ENCODE measurements at places on chromosomes 7 and 10.

- DNase-seq = no peak
Measured at GRCh38 chr10:87578842-87579401, 74.2 kb downstream of the MINPP1 start.

GRCh38 chr7:133253519-133253875 lies 619 bp downstream of the EXOC4 start:
- DNase-seq = no peak

- DNase-seq = no peak
Measured at GRCh38 chr7:35738889-35739288, 44.0 kb upstream of the HERPUD2 start.

DNA sequence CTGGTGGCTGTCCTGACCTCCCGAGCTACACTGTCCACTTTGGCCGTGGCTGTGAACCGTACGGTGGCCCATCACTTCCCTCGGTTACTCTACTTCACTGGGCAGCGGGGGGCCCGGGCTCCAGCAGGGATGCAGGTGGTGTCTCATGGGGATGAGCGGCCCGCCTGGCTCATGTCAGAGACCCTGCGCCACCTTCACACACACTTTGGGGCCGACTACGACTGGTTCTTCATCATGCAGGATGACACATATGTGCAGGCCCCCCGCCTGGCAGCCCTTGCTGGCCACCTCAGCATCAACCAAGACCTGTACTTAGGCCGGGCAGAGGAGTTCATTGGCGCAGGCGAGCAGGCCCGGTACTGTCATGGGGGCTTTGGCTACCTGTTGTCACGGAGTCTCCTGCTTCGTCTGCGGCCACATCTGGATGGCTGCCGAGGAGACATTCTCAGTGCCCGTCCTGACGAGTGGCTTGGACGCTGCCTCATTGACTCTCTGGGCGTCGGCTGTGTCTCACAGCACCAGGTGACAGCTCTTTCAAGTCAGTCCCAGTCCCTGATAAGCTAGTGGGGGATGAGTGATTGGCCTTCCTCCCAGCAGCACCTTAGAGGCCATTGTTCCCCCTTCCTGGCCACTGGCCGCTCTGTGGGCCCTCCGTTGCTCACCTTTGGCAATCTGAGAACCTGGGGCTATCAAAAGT lies 3.0 kb downstream of the CHPF2 start:
- no peak for DNase-seq

DNA sequence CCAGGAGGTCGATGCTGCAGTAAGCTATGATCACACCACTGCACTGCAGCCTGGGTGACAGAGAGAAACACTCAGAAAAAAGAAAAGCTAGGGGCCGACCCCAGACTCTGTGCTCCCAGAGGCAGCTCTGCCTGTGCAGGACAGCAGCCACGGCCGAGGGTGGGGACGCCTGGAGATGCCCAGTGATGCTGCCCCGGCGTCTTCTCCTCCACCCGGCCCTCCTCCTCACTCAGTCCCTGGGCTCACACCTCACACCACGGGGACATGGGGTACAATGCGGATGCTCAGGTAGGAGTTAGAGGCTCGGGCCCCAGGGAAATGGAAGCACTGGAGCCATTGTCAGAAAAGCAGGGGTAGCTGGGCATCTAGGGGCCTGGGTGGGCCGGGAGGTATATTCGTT lies 46.3 kb upstream of the ELFN1 start:
- no peak for DNase-seq

DNA sequence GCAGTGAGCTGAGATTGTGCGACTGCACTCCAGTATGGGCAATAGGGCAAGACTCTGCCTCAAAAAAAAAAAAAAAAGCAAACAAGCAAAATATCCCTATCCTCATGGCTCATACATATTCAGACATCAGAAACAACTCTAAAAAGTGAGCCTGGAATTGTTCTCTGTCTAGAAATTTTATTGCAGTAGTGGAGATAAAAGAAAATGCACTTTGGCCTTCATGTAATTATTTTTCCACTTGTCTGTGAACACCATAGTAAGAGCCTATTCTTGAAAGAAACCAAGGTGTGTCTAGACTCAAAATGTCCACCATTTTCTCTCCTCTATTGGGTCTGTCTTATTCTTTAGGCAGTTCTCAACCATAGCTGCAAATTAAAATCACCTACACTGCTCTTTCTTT lies 30.5 kb upstream of the MCU start:
- DNase-seq = no peak

DNA sequence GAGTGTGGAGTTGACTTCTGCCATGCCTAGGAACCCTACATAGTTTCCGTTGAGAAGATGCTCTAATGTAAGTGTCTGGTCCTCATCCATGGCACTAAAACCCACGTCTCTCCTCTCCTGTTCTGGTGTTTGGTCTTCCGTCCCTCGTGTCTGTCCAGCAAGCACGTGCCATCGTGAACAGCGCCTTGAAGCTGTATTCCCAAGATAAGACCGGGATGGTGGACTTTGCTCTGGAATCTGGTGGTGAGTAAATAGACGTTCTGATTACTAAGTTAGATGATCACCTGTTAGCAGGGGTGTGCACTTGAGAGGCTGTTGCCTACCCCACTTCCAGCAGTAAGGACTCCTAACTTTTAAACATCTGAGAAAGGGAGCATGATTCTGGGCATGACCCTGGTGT lies 15.1 kb upstream of the GET4 start:
- DNase-seq = no peak

- no peak for DNase-seq
Measured at GRCh38 chr7:156220078-156220605, 407.9 kb upstream of the SHH start.

- no peak for DNase-seq
Measured at GRCh38 chr10:93468461-93469213, 13.5 kb downstream of the MYOF start.

- DNase-seq = no peak
Measured at GRCh38 chr7:106116161-106116704, 4.1 kb upstream of the SYPL1 start.

DNA sequence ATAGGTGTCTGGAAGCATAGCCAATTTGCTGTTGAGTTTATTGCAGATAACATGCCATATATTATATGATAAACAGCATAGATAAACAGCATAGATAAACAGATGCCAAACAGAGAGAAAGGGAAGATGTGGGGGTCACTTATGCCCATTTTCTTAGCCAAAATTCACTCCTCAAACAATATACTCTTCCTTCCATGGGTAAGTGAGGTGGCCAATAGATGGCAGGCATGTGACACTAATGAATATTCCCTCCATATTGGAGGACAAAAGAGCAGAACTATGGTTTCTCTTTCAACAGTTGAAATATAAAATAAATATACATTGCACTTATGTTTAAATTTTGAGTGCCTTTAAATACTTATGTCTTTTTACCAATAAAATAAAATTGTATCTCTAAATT lies 1212.8 kb downstream of the REEP3 start:
- peak; percentile 7 for DNase-seq

DNA sequence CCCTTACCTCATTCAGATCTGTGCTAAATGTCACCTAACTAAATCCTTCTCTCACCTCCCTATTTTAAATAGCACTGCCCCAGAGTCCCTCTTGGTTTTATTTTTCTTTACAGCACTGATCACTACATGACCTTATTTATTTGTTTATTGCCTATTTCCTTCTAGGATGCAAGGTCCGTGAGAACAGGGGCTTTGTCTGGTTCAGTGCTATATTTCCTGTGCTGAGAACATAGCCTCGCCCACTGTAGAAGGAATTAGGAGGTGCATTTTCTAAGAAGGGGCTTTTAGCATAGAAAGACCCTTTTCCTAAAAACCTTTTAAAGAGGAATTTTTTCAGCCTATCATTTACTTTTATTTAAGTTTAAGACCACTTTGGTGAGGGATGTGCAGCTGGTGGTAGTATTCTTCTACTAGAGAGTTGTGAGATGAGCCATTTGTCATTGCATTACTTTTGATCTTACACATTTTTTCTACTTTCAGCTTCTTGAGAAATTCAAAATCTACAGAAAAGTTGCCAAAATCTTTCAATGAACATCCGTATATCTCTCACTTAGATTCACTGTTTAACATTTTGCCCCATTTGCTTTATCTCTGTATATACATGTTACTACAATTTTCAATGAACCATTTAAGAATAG lies 13.5 kb upstream of the PCGF5 start:
- no peak for DNase-seq

GRCh38 chr7:102286237-102287110 lies at the start of gene SH2B2:
Gene SH2B2 (plus strand): TSS chr7:102286868. CDS start chr7:102300551, 13,683 bp downstream.
- peak; percentile 67 for DNase-seq

DNA sequence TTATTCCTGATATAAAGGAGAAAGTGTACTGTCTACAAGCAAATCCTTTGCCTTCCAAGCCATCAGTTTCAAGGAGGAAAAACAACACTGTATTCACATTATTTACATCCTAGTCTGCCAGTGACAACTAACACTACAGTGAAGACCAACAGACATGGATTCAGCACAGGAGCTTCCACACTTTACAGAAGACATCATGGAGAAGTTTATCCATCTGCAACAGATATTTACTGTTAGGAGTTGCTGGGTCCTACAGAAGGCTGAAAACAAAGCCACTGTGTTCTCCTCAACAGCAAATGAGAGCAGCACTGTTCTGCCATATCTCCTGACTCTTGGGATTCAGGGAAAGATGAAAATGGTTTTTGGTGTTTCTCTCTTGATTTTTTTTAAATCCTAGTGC lies 31.9 kb downstream of the NAPEPLD start:
- DNase-seq = no peak

DNA sequence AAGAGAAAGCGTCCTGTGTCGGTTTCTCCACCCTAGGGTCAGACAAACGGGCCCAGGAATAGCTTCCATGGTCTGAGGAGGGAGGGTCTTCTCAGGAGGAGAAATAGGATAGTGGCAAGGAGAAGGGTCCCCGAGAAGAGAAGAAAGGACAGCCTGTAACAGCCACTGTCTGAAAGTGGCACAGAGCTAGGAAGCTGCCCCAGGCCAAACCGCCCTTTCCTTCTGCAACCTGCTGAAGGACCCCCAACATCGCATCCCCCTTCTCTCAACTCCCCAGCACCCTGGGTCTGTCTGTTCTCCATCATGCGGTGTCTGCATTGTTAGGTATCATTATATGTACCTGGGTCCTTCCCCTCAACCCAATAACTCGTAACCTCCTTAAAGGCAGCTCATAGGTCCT lies 47.1 kb downstream of the COL17A1 start:
- DNase-seq = no peak

DNA sequence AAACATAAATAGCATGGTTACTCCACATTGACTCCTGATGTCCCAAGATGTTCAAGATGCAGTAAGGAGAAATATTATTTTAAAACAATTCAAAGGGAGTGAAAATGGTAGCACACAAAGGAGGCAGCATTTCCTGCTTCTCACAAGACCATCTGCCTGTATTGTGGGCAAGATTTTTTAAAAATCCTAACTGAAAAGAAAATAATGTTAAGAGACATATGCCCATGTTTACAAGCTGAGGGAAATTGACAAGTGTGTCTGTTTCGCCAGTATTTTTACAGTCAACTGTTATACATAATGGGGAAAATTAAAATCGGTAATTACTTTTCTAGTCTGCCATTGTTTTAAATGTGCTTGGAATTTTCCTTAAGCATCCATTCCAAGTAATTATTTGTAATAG lies 646.2 kb upstream of the C7orf33 start:
- DNase-seq = no peak

DNA sequence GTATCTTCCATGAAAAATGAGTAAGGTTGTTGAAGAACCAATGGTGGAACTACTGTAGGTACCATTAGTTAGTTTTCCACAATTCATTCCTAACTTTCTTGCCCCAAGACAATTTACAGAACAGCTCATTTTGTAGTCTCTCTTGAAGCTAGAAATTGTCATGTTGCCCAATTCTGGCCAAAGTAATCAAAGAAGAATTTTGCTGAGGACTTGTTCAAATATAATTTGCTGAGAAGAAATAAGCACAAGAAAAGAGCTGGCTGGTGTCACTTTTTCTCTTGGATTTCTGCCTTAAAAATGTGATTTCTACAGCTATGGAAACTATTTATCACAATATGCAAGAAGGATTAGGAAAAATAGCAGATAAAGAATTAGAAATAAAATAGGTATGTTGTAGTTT lies 199.2 kb upstream of the SEMA3A start:
- no peak for DNase-seq

DNA sequence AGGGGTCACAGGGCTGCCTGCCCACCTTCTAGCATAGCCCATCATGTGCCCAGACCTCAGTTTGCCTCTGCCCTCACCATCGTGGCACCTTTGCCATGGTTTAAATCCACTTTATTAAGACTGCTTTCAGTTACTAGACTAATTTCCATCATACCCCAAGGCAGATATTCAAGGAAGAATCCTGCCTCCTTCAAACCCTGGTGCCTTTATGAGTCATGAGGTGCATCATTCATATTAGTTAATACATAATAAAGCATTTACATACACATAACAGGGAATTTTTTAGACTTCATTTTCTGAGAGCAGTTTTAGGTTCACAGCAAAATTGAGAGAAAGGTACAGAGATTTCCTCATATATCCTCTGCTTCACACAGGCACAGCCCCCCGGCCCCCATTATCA lies 62.8 kb downstream of the CXCL12 start:
- DNase-seq = no peak

DNA sequence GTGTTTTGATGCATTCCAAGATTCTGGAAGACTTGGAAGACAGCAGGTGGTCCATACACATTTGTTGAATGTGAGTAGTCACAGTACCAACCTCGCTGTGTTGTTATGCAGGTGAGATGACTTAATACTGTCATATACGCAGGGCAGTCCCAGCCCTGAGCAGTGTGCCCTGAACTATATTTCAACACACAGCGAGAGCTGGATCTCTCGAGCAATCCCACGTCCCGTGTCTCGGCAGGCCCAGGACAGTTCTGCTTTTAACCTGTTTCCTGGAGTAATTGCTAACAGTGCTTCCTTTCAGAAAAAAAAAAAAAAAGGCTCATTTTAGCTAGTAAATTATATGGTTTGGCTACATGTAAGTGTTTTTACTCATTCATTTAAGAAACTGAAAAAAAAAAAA lies 179.7 kb downstream of the PRKCQ start:
- DNase-seq = no peak

DNA sequence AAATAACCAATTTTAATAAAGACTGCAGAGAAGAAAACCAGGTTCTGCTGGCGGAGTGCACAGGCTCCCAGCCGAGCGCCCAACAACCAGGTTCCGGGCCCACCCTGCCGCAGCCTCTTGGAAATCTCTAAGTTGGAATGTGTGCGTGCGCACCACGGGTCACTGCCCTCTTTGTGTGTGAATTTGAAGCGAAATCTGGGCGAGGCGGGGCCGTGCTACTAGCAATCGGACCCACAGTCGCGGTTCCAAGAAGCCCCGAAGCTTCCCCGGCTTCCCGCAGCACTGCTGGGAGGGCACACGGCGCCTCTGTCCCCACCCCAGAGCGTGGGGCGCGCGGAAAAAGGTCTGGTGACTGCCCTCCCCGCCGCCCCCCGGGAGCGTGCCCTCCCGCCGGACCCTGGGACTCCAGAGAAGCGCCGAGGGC lies 666 bp upstream of the MAP3K8 start:
- DNase-seq = peak; percentile 73

DNA sequence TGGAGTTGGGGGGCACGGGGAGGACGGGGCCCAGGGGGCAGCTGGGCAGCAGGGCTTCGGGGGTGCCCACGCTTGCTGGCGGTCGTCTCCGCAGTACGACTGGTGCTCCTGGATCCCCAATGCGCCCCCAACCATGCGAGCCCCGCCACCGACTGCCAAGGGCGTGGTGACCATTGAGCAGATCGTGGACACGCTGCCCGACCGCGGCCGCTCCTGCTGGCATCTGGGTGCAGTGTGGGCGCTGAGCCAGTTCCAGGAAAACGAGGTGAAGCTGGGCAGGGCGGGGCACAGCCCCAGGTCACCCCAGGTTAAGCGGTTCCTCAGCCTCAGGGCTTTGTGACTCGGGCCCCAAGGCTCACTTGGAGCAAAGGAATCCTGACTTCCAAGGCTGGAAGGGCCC lies 70.0 kb downstream of the ALOX5 start:
- DNase-seq = no peak

- DNase-seq = no peak
Measured at GRCh38 chr10:20313665-20314064, 497.4 kb downstream of the PLXDC2 start.
